ENCODE measurements at places on chromosomes 7 and 10. TPM values are rescaled to one million over a fixed set of nuclear protein-coding genes. Genes with fewer than 3 reads are reported as not detected.

Gene AKR1C8
- not detected for total RNA-seq

Gene AS3MT
- 9.9 TPM for total RNA-seq

Gene PDK4
- 0.49 TPM for total RNA-seq

Gene HOXA10
- not detected for total RNA-seq

Gene NPFFR1
- not detected for total RNA-seq

Gene GSTK1
- 93.0 TPM for total RNA-seq

Data from hair follicle dermal papilla cell (primary cell).